SW480 (cell line): ENCODE measurements at places on chromosomes 6 and 20.

- DNase-seq = no peak
These were observed 136.7 kb downstream of the EYS start for GRCh38 chr6:65570340-65570739.

DNA sequence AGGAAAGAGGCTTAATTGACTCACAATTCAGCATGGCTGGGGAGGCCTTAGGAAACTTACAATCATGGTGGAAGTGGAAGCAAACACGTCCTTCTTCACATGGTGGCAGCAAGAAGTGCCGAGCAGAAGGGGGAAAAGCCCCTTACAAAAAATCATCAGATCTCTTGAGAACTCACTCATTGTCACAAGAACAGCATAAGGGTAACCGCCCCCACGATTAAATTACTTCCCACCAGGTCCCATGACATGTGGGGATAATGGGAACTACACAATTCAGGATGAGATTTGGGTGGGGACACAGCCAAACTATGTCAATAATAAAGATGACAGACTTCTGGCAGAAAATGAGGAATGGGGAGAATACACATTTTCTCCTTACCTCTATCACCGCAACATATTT lies 20.5 kb upstream of the OCSTAMP start:
- DNase-seq = no peak

DNA sequence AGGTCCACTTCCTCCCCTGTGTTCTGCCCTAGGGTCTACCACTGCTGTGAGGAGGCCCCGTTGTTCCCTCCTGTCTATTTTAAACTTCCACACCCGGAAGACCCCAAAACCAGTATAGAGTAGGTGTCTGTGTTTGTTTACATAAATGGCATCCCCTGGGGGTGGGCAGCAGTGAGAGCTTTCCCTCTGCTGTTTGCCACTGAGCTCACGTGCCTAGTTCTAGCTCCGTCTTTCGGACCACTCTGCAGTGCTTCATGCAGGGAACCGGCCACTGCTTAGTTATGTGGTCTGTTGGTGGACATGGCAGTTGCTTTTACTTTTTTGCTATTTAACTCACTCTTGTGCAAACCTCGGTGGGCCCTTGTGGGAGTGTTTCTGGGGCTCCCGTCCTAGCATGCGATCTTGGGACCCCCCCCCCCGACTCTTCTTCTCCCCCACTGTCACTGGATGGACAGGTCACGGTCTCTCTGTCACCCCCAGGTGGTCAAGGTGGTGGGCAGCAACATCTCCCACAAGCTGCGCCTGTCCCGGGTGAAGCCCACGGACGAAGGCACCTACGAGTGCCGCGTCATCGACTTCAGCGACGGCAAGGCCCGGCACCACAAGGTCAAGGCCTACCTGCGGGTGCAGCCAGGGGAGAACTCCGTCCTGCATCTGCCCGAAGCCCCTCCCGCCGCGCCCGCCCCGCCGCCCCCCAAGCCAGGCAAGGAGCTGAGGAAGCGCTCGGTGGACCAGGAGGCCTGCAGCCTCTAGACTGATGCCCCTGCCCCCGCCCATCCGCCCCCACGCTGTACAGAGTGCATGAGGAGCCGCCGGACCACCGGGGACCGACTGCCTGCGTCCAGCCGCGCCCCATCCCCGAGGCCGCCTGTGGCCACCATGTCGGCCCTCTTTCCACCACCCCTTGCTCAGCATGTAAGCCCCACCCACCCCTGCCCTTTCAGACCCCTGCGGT lies 40.9 kb downstream of the VSTM2L start:
- DNase-seq = no peak

GRCh38 chr6:30913721-30914075 lies 340 bp upstream of the VARS2 start:
- DNase-seq = no peak

- no peak for DNase-seq
These were observed 112.3 kb upstream of the RPS6KA2 start for GRCh38 chr6:166739117-166739975.

DNA sequence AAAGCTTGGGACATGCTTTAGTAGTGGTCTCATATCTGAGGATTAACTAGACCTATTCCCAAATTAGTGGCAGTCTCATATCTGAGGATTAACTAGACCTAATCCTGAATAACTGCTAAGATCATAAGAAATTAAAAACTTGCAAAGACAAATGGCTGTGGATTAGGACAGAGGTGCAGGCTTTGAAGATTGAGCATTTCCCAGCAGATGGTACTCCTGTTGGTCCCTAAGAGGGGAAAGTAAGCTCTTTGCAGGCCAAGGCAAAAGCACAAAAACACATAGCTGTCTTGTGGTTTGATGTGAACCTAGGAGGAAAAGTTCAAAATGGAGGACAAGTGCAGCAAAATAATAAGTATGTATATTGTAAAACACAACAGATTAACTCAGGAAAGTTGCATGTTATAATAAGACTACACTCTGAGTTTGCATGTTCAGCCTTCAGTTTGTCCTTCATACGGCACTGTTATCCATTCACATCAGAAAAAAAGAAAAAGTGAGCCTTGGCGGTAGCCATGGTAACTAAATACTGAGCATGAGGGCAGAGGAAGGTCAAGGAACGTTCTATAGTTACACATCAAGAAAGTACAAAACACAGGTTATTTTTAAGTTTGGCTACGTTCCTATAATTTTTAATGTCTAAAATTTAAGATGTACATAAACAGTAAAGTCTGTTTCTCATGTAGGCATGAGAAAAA lies 62.8 kb downstream of the FILIP1 start:
- no peak for DNase-seq

- no peak for DNase-seq
These were observed 117.3 kb downstream of the MYB start for GRCh38 chr6:135298455-135298854.

DNA sequence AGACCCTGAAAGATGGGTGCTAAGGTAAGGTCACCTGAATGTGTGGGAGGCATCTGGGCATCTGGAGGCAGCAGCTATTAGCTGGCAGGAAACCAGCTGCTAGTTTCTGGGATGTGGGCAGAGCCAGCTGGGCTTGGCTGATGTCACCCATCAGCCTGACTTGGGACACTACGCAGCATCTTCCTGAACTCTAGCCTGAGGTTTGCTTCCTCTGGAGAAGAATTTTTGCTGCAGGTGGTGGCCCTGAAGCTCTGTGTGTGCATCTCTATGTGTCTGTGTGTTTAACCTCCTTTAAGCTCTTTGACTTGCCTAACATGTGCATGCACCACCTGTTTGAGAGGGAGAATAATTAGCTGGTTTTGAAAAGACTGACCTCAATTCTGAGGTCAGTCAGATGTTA lies 465.1 kb upstream of the CHD6 start:
- DNase-seq = no peak

DNA sequence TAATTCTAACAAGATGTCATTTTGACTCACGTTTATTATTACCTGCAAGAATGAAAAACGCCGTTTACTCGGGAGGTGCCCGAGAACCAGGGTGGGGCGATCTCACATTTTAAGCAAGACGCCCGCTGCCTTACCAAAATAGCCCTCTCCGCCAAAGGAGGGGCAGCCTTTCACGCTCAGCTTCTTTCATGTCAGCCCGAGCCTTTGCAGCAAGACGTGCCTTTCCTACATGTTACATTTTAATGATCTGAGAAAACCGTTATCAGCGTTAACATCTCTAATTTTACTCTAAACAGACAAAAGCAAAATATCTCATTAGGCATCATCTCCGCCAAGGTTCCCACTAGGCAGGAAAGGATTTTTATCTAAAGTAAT lies 2.0 kb downstream of the BACH2 start:
- no peak for DNase-seq

DNA sequence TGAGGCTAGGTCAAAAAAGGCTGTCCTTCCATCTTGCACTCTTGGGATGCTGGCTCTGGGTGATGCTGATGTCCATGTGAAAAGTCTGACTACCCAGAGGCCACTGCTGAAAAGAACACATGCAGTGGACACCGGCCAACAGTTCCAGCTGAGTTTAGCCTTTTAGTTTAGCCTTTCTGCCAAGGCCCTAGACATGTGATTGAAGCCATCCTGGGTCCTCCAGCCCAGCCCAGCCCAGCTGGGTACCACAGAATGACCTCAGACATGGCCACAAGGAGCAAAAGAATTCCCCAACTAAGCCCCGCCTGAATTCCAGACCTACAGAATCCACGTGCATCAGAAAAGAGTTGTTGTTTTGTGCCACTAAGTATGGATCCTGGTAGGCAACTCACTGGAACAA lies 17.4 kb downstream of the PIGT start:
- DNase-seq = peak; percentile 80

DNA sequence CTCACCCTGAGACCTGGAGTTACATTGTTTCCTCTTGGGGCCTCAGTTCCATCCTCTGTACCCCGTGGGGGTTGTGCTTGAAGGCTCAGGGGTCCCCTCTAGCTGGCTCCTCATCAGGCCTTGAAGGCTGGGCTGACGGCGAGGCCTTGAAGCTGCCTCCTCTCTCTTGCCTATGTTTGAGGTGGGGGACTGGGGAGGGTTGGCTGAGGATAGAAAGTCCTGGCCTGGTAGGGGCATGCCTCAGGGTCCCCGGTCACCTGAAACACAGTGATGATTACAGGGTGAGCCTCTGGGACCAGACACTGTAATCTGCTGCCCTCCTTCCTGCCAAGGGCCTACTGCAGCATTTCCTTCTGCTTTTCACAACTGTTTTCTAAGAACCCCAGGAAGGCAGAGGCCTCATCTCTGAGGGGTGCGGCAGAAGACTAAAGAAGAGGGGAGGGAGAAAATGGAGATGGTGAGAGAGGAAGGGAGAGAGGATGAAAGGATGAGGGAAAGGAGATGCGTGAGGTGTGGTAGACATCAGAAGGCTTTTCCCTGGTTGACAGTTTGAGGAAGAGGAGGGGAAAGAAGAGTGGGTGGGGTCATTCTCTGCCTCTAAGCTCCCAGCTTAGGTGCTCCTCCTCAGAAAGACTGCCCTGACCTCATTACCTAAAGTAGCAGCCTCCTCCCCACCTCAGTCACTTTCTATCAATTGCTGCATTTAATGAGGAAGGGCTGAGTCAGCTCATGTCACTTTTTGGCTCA lies 29.7 kb downstream of the VEGFA start:
- DNase-seq = no peak
